ENCODE measurements at places on chromosomes 16 and 17.

GRCh38 chr17:33233811-33234177, 59.3 kb downstream of the ASIC2 start:
- no peak overlapping the region for H3K4me3 ChIP-seq
- no peak overlapping the region for H3K27ac ChIP-seq
- H3K36me3 ChIP-seq, result no peaks in the 10 kb centered on the region

DNA sequence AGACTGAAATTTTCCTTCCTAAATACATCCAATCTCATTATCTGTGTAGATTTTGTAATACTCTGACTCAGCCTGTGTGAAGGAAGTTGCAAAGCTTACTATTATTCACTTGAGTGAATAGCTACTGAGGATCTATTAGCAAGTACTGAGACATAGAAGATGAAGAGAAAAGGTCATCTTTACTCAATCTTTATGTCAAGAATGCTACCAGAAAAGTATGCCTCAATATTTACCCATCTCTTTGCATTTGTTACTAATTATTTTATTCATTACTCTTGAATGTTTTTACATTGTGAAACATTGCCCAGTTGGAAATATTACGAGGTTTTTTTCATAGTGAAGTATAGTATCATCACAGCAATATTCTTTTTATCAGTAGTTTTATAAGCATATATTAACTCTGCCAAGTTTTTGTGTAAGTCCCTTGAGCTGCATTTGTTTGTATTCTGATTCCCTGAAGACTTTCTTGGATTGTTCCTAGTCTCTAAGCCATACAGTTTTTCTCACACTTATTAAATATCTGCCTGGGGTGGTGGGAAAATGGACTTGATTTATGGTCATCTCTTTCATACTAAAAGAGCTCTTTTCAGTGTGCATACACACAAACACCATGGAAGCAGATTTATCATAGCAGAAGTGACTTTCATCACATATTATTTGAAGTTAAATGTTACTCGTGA, 110.4 kb downstream of the MRTFB start:
- H3K27ac ChIP-seq, result peak overlapping the region; percentile 71
- peaks cover 19% of the 10 kb centered on the region for H3K4me1 ChIP-seq
- no peaks in the 10 kb centered on the region for H3K36me3 ChIP-seq
- DNase-seq, result no peak
- no peak overlapping the region for H3K4me3 ChIP-seq

GRCh38 chr17:17546399-17547185, 44.9 kb downstream of the PEMT start:
- no peaks in the 10 kb centered on the region for H3K36me3 ChIP-seq
- no peak overlapping the region for H3K4me3 ChIP-seq
- no peak for DNase-seq
- no peak overlapping the region for H3K27ac ChIP-seq
- H3K4me1 ChIP-seq, result no peaks in the 10 kb centered on the region

- no peaks in the 10 kb centered on the region for H3K27me3 ChIP-seq
- H3K27ac ChIP-seq, result no peak overlapping the region
- no peak overlapping the region for H3K4me3 ChIP-seq
- H3K4me1 ChIP-seq, result no peaks in the 10 kb centered on the region
- H3K36me3 ChIP-seq, result no peaks in the 10 kb centered on the region
Measured at GRCh38 chr17:49914664-49915063, 54.3 kb upstream of the DLX4 start.

DNA sequence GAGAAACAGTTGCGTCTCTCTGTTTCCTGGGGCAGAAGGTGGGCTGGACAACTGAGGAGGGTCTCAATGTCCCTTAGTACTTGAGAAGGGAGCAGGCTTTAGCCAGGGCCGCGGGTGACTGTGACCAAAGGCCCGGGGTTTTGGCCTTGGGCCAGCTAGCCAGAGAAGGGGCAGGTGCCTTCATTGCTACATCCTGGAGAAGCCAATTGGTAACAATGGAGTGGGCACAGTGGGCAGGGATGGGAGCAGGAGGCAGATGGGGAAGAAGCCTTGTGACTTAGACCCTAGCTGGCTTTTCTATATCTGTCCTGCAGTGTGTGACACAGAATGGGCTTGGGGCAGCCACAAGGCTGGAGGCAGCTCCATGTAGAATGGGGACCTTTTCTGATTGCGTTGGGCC, 46.0 kb downstream of the CLEC16A start:
- H3K27ac ChIP-seq, result peak overlapping the region; percentile 76
- H3K36me3 ChIP-seq, result peaks cover 4% of the 10 kb centered on the region
- H3K4me1 ChIP-seq, result peaks cover 24% of the 10 kb centered on the region
- no peak for DNase-seq
- no peaks in the 10 kb centered on the region for H3K27me3 ChIP-seq
- H3K4me3 ChIP-seq, result no peak overlapping the region
